ENCODE measurements at places on chromosomes 3 and 15.

- no peak for DNase-seq
Observed at GRCh38 chr15:74889390-74889882, 406 bp upstream of the MPI start.

GRCh38 chr3:141052201-141053069 is 1.3 kb downstream of the SPSB4 start:
- no peak for DNase-seq

- DNase-seq, result no peak
Observed at GRCh38 chr3:99753268-99753975, 64.2 kb upstream of the CMSS1 start.

DNA sequence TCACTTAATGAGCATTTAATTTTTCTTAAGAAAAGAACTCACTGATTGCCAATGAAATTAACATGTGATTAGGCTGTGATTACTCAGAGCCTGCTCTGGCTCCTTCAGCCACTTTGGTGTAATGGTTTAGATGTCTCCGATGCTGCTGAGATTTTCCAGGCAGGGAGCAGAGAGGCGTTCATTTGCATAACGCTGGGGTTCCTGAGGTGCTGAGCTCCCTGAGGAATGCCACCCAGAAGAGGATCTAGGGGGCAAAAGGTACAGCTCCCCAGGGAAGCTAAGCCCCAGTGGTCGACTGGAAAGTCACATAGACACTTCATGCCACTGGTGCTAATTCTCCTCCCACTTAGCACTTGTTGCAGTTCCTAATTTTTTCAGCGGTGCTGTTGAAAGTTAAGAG is 119.5 kb downstream of the USP13 start:
- no peak for DNase-seq

DNA sequence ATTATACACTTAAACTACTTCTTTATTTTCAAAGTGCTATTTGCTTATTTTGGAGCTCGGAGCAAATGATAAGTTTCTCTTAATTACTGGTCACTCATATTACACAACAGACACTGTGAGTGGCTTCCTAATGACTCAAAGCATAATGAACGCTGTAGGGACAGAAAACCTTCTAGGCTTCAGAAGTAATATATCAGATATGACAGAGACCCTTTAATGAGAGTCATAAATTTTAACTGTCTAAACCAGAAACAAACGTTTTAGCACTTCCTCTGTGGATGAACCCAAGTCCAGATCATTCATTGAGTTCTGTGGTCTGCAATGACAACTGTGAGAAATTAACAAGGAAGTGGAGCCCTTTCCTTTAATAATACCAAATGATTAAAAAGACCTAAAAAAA is 66.6 kb downstream of the ARPP21 start:
- no peak for DNase-seq

DNA sequence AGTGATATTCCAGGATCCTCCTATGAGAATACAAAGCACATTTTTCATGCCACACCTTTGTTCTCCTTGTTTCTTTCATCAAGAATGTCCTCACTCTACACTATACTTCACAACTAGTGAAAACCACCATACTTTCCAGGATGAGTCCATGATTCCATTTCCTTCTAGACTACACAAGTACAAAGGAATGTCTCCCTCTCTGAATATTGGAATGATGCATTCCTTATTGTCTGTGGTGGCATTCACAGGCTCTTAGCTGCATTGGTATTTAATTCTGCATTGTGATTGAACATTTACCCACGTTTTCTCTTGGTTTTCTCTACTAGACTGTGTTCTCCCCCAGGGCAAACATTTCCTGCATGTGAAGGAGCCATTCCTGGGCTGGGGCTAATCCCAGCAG is 217.5 kb downstream of the RAP2B start:
- DNase-seq, result no peak

- DNase-seq, result no peak
Observed at GRCh38 chr15:94777037-94777436, 545.7 kb downstream of the MCTP2 start.

GRCh38 chr3:105615814-105616213 is 249.1 kb downstream of the ALCAM start:
- DNase-seq, result no peak
